ENCODE measurements at places on chromosomes 5 and 9. TPM values are rescaled to one million over a fixed set of nuclear protein-coding genes. Genes with fewer than 3 reads are reported as not detected.

MRPL36 gene
- total RNA-seq, result 45.6 TPM

SLC4A9 gene
- not detected for total RNA-seq

PLEKHG4B gene
- total RNA-seq, result not detected

PFN3 gene
- not detected for total RNA-seq

SPINK1 gene
- total RNA-seq, result not detected

PCDHA8 gene
- 0.51 TPM for total RNA-seq

SMIM33 gene
- not detected for total RNA-seq

ANKRD31 gene
- 0.07 TPM for total RNA-seq

DNA sequence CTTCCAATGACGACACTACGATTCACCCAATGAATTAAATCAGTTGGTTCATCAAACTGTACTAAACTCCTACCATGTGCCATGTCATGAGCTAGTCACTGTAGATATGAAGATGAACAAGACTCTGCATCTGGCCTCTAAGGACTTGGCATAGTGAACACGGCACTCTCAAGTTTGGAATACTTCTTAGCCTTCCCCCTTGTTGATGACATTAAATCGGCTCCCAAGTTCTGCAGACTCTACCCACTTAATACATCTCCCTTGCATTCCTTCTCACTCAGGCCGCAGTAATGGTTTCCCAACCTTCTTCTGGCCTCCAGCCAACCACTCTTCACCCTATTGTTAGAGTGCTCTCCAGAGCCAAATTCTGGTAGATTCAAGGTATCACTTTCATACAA, 184.7 kb downstream of the MAPKAP1 start:
- no peak for DNase-seq

GRCh38 chr9:89654025-89654662, 49.3 kb downstream of the GADD45G start:
- DNase-seq, result no peak

- DNase-seq, result no peak
These were observed 376.4 kb upstream of the TNC start for GRCh38 chr9:115494393-115494792.

DNA sequence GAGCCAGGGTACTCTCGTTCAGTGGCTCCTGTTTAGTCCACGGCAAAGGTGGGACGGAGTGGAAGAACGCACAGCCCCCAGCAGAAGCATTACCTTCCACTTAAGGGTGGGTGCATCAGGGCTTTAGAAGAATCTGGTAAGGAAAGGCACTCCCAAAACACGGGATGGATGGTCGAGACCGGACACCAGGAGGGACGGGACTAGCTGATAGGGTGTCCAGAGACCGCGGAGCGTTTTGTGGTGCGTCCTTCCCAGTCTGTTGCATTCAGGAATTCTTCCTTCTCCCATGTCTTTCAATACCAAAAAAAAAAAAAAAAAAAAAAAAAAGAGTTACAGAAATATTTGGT, 545 bp upstream of the CTSV start:
- DNase-seq, result no peak

DNA sequence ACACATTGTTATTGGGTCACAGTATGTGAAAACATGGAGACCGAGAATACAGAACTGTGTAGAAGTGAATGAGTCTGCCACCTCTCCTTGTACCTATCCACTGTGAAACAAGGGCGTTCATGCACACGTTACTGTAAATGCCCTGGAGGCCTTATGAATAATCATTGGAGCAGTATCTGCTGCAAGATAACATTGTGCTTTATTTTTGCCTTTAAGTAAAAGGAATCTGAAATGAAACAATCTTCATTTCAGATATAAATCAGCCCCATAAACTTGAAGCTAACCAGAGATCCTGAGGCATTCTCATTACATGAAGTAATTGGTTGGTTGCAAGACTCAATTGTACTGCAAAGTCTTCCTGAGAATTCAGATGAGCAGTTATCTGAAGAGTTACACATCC, 419.6 kb downstream of the KDM4C start:
- DNase-seq, result no peak

- DNase-seq, result peak; percentile 11
These were observed 42.4 kb downstream of the RHOBTB3 start for GRCh38 chr5:95773335-95774059.

- peak; percentile 59 for DNase-seq
These were observed 759.5 kb downstream of the TAF11L14 start for GRCh38 chr5:18393565-18394442.

DNA sequence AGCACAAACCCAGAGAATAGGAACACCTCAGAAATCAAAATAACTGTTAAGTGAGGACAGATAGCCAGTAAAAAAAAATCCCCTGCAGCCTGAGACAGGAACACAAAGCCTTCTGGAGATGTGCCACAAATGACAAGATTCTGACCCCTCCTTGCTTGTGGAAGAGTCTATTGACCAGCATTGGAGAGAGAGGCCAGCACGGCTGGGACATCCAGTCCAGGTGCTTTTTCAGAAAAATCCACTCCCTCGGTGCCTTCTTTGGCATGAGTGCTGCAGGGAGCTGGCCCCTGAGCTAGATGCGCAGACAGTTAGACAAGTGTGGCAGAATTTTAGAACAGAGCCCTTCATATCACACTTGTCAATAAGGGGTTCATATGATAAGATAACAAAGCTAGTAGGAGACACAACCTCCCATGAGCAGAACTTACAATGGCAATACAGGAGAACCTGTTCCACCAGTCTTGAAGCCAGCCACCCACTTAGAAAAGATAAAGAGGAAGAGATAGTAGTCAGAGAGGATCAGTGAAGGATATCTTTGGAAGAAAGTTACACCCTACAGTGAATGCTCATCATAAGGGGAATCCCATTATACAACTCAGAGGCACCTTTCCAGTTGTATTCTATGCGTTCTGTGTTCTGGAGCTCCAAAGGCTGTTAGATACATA, 298.4 kb downstream of the TLE1 start:
- no peak for DNase-seq

GRCh38 chr5:59956130-59956783, 62.7 kb upstream of the PDE4D start:
- no peak for DNase-seq

GRCh38 chr9:27569406-27569805, 3.9 kb downstream of the C9orf72 start:
- no peak for DNase-seq

DNA sequence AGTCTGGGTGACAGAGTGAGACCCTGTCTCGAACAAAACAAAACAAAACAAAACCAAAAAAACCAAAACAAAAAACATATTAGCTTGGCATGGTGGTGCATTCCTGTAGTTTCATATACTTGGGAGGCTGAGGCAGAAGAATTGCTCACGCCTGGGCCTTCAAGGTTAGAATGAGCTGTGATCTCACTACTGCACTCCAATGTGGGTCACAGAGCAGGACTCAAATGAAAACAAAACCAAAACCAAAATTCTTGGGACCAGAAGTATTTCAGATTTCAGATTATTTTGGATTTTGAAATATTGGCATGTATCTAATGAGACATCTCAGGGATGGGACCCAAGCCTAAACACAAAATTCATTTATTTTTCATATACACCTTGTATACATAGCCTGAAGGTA, 80.2 kb downstream of the TMC1 start:
- DNase-seq, result no peak

GRCh38 chr5:82445726-82446335, 167.7 kb upstream of the RPS23 start:
- DNase-seq, result no peak

- DNase-seq, result no peak
These were observed 24.1 kb downstream of the BICD2 start for GRCh38 chr9:92740446-92740961.

- no peak for DNase-seq
These were observed 177.2 kb upstream of the POC5 start for GRCh38 chr5:75894482-75894881.

DNA sequence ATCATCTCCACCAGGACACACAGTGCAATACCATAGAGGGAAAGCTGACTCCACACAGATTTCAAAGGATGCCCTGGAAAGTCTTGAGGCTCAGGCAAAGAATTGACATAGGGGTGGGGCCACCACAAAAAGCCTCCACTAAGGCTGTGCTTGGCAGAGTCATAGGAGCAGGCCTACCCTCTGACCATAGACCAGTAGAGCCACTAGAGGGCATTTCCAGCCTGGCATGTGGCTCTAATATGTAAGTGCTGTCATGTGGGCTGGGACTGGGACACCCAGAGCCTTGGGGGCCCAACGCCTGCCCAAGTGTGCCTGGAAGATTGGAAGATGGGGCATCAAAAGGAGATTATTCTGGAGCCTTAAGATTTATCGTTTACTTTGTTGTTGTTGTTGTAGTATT, 726.0 kb downstream of the DNAH5 start:
- DNase-seq, result peak; percentile 13

GRCh38 chr9:127712867-127713266, 2.6 kb downstream of the PTRH1 start:
- no peak for DNase-seq

- peak; percentile 68 for DNase-seq
These were observed 94.5 kb upstream of the SPATA31D4 start for GRCh38 chr9:81833563-81834345.

GRCh38 chr9:34578241-34579103, 11.1 kb downstream of the CNTFR start:
- DNase-seq, result no peak

GRCh38 chr9:136604823-136605525, 57.7 kb upstream of the EGFL7 start:
- DNase-seq, result no peak

- DNase-seq, result no peak
These were observed 29.2 kb upstream of the SEMA4D start for GRCh38 chr9:89527084-89527483.

DNA sequence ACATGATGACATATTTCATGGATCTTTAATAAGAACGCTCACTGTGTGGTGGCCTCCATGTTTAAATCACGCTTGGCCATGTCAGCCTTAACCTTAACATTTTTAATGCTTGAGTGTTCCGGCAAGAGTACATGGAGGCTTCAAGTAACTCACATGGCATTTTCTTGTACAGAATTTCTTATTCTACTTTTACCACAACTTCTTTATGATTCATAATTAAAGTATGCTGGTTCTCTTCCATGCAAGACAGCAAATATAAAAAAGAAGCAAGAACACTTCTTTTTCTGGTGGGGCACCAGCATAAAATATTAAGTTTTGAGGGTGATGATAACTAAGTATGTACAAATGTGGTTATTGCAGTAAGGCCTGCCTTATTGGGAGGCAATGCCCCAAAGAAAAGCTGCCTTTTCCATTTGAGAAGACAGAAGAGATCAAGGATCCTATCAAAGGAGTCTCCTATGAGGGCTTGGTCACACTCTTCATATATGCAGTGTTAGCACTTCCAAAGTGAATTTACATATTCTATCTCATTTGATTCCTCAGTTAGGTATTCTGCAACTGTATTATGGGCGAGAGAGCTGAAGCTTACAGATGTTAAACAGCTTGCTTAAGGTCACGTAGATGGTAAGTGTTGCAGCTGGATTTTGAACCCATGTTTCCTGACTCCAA, 382.7 kb upstream of the MEF2C start:
- no peak for DNase-seq

Measured in Caki2 (cell line).